Activated CD4-positive, alpha-beta memory T cell treated with anti-CD3 and anti-CD28 coated beads for 36 hours (primary cell): ENCODE measurements at places on chromosomes 6 and 20.

DNA sequence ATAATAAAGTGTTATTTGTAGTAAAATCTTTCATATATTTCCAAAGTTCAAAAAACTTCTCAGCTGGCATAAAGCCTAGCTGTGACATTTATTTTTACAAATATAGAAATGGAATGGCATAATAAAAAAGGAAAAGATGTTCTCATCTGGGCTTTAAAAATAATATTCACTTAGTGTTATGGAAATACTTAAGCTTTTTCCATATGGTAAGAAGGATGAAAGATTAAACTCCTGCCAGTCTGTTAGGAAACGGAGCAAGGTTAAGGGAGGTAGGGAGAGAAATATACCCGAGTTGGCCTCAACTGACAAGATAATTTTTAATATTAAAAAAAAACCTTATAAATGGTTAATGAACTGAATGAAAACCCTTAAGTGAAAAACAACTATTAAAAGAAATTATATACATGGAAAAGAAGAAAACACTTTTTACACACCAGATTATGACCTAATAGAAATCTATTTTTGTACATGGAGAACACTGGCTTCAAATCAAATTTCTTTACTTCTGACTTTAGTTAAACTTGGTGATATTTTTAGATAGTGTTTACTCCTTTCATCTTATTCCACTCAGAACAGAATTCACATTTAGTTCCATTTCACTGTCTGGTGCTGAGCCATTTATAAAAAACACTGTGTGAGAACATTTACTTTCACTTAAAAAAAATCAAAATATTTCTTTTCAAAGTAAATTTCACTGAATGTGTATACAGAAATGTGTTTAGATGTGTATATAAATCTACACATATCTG lies 137.0 kb downstream of the DST start:
- no peak for DNase-seq

- peak; percentile 58 for DNase-seq
Observed at GRCh38 chr6:52394251-52394666, 25.9 kb upstream of the EFHC1 start.

DNA sequence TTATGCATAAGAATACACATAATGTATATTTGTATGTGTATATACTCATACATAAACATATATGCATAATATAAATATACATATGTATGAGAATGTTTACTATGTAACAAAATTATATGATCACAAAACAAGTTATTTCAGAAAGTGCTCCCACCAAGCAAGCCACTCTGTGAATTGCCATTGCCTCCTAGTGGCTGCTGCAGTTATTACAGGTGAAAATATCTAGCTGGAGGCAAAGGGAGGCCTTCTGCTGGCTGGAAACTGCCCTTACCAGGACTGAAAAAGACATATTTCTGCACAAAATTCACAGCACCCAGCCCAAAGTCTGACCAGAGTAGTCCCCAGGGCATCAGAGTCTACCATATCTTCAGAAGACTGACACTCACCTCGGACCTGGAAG lies 14.4 kb upstream of the ADAM33 start:
- no peak for DNase-seq

DNA sequence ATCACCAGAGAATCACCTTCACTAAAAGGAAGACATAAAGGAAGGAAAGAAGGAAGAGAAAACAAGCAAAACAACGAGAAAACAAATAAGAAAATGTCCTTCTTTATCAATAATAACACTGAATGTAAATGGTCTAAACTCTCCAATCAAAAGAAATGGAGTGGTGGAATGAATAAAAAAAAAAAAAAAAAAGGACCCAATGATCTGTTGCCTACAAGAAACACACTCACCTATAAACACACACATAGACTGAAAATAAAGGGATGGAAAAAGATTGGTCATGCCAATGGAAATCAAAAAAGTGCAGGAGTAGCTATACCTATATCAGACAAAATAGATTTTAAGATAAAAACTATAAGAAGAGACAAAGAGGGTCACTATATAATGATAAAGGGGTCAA lies 30.2 kb upstream of the HLA-E start:
- no peak for DNase-seq

- no peak for DNase-seq
Observed at GRCh38 chr6:157825243-157825904, 2.3 kb downstream of the SNX9 start.

DNA sequence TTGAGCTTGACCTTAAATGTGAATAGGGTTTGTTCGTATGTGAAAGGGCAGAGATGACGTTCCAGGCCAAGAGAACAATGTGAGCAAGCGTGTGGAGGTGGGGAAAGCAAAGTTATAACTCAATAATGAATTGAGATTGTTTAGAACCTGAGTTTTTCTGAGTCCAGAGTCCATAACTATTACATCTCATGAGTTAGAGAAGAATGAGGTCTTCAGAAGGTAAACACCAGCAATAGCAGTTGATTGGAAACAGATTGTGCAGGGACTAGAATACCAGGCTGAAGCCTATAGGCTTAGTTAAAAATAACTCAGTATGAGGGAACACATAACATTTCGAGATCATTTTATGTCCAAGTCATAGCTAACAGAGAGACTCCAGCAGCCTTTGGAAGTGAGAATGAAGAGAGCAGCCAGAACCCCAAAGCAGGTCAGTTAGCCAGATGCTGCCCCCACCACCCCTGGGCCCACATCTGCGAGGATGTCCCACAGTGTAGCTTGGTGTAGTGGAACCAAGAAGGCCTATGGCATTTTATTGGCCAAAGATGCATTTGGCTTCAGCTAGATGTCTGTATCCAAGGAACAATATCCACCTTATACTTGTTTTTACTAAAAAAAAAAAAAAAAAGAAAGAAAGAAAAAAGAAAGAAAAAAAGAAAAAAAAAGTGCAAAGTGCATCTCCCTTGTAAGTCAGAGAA lies 121.7 kb downstream of the TNFRSF21 start:
- DNase-seq: no peak

GRCh38 chr6:1619098-1619672 lies 9.5 kb downstream of the FOXC1 start:
- DNase-seq: no peak
